Naive B cell (primary cell): ENCODE measurements at places on chromosomes 5 and 9.

- no peak for DNase-seq
These were observed 196.9 kb upstream of the PANK3 start for GRCh38 chr5:168776070-168776469.

GRCh38 chr5:131988601-131989000 lies 22.9 kb downstream of the ACSL6 start:
- no peak for DNase-seq

DNA sequence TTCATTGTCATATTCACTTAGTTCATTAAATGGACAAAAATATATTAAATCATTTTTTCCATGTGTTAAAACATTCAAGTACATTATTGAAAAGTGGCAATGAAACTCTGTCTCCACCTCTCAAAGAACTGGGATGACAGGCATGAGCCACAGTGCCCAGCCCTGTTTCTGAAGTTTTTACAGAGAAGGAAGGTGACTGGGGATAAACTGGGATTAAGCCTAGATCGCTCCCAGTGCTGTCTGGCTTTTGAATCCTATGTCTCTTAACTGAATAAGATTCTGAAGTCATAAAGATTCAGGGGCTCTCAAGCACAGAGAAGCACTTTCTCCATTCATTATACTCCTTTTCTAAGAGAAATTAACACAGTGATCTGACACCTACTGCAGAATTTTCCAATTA lies 88.3 kb downstream of the SLC38A9 start:
- DNase-seq = no peak

DNA sequence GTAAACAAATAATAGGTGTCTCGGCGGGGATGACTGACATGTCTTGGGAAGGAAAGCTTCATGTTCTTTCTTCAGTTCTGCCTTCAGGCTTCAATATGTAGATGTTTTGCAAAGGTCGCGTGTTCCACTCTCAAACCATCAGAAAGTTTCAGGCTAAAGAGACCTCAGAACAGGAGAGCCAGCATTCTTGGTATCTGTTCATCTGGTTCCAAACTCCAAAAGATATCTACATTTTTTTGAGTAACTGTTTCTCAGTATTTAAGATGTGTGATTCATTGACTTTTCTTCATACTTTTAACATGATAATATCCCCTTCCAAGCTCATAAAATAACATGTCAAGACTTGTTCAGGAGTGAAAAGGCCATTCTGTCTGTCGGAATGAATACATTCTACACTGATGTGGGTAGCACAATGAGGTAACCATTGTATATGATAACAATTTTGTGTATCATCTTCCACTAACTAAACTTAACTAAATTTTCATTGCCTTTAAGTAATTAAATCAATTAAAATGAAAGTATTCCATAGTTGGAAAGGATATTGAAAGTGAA lies 183.6 kb downstream of the CFAP90 start:
- DNase-seq = no peak

GRCh38 chr9:88950341-88951154 lies 40.7 kb upstream of the S1PR3 start:
- no peak for DNase-seq

GRCh38 chr9:80946496-80947170 lies 742.7 kb downstream of the TLE1 start:
- no peak for DNase-seq

GRCh38 chr5:112388074-112388473 lies 31.0 kb downstream of the EPB41L4A start:
- no peak for DNase-seq

GRCh38 chr5:156208271-156208670 lies 118.7 kb upstream of the SGCD start:
- DNase-seq = no peak

DNA sequence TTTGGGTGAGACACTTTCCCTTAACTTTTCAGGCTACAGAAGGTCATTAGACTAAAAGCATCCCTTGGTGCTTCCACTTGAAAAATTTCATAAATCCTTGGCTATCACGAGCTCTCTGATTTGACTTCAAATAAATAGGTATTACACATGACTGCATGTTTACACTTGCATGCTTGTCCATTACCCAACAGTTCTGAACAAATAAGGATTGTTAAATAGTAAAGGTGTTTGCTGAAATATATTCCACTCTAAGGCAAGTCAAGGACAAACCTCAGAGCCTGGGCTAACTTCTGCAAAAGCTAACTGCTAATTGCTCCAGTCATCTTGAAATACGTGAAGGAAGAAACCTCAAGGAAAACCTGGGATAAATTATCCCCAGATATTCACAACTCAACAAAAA lies 14.5 kb downstream of the FBXW2 start:
- DNase-seq = no peak

GRCh38 chr5:96004087-96004486 lies 42.4 kb upstream of the ELL2 start:
- DNase-seq = no peak

DNA sequence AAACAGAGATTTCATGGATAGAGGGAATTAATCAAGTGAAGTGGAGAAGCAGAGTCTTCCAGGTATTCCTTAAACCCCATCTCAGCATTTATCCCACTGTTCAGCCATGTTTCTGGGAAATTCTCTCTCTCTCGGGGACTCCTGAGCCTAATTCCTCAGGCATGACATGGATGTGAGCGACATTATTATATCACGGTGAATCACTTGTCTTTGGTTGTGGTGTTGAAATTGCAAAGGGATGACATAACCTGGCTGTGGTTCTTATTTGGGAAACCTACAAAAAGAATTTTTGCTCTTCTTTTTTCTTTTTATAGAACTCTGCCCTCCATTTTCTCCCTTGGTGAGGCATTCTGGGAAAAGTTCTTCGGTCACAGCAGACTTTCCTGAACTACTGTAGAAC lies 457.9 kb upstream of the PTGER4 start:
- DNase-seq = no peak

GRCh38 chr5:168669668-168670378 lies 90.7 kb upstream of the PANK3 start:
- DNase-seq = no peak
